ENCODE measurements at places on chromosomes 5 and 9.

- no peak for DNase-seq
These were observed 38.0 kb upstream of the XPA start for GRCh38 chr9:97735070-97735600.

GRCh38 chr5:7907612-7908011, 38.7 kb downstream of the MTRR start:
- no peak for DNase-seq

- DNase-seq, result no peak
These were observed 1730.6 kb downstream of the EFNA5 start for GRCh38 chr5:105940181-105940580.

- no peak for DNase-seq
These were observed 62.4 kb downstream of the SERINC5 start for GRCh38 chr5:80193401-80193800.

- DNase-seq, result no peak
These were observed 92.1 kb downstream of the TMEM167A start for GRCh38 chr5:82984786-82985735.

DNA sequence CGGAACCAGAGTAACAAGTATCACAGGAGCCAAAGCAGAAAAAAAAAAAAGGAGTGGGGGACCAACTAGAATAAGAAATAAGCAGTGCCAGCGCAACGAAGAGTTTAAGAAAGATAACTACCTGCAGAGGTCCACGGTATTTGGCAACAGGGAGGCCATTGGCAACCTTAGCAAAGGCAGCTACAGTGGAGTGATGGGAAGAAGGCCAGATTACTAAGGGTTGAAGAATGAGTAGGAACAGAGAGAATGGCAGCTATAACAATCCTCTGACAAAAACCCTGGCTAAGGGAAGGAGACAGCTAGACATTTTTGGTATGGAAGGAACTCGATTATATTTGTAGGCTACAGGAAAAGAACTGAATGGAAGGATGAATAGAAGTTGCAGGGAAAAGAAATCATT, 93.4 kb upstream of the DMAC1 start:
- no peak for DNase-seq

- DNase-seq, result no peak
These were observed 12.0 kb downstream of the SNX18 start for GRCh38 chr5:54529565-54529964.

DNA sequence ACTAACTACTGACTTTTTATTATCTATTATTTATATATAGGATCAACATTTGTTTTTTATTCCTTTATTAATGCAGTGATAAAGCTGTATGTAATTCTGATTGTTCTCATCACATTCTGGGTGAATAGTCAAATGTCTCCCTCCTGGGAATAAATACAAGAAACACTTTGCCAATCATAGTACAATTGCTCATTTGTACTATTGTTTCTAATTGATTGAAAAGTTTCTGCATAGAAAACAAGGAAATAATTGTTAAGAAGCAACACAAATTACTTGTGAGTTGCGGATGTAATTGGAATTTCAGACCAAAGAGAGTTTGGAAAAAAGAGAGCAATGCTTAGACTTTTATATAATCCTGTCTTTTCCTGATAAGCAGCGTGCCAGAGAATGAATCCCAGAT, 1013.9 kb downstream of the EFNA5 start:
- DNase-seq, result no peak

DNA sequence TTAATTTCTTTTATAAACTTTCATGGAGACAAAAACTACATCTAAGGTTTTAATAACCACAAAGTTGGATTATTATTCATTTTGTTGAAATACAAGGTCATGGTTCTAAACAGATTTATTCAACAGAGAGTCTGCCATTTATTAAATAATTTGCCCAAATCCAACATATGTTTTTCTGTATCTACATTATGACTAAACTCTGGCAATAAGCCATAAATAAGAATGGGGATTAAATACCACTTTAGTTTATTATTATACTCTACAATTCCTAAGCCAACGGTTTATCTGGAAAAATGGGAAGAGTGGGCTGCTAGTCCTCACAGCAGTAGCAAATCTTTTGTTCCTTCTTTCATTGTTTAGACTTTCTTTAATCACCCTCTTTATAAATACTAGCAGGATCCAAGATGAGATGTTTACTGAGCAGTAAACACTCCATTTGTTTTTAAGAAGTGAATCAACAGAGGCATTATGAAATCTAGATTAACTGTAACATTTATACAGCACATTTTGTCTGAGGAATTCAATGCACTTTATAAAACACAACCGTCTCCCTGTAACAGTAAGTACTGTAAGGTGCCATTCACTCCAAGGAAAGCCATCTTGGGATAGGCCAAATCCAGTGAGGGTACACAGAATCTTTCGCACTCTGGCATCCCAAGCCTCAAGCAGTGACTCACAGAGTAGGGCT, 89.7 kb downstream of the DROSHA start:
- DNase-seq, result no peak

DNA sequence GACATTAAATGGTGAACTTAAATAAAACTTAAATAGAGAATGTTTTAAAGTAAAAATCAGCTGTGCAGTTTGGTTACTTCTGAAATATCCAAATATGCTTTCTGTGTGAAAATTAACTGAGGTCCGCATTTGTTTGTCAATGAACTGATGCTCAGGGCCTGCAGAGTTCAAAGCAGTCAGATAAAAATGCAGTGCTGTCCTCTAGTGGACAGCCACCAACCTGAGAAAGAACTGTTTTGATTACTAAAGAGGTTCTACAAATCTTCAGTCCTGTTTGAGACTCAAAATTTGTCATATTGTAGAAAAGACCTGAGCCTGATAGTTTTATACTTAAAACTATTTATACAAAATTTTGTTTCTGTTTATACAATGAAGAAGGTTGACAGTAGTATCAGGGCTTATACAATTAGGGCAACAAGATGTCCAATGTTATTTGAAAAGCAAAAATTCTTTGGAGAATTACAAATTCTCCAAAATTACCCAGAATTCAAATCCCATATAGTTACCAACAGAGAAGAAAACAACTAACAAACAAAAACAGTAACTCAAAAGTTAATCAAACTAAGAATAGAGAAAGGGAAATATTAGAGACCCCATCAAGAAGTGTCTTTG, 232.3 kb upstream of the TBCA start:
- no peak for DNase-seq

- no peak for DNase-seq
These were observed 29.3 kb upstream of the STOM start for GRCh38 chr9:121399126-121399882.

DNA sequence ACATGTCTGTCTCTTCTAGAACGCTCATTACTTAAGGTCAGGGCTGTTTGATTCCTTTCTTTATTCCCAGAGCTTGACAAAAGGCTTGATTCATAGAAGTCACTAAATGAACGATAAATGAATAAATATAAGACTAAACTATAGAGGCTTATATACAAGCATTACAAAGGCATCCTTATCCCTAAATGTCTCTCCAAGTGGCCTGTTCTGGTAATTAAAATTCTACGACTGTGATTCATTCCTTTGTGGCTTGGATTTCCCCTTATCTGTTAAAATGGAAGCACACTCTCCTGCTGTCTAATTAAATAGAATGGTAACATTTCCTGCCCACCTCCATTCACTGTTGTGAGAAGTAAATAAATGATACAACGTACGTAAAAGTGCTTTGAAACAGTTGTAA, 49.5 kb downstream of the C7 start:
- no peak for DNase-seq

DNA sequence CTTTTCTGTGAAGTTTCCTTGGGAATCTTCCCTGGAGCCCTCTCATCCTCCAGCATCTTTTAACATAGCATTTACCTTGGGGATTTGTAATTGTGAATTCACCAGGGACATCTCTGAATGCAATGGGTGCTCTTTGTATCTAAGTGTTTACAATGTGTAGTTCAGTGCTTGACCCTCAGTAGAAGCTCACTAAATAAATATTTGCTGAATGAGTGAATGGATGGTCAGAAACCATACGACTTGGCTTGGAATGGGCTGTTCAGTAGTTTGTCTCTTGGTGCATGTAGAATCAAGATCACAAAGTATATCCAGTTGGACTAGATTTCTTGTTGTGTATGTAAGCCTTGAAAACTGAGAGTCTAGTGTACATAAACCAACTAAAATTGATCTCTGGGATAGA, 81.8 kb upstream of the MEF2C start:
- DNase-seq, result no peak

DNA sequence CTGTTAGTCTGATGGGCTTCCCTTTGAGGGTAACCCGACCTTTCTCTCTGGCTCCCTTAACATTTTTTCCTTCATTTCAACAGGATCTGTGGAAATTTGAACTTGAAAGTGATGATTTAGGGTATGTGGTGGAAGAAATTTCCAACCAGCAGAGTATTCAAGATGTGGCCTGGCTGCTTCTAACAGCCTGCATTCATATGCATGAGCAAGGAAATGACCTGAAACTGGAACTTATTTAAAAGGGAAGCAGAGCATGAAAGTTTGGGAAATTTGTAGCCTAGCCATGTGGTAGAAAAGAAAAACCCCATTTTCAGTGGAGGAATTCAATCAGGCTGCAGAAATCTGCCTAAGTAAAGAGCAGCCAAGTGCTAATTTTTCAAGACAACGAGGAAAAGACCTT, 41.7 kb downstream of the UNC13B start:
- no peak for DNase-seq

DNA sequence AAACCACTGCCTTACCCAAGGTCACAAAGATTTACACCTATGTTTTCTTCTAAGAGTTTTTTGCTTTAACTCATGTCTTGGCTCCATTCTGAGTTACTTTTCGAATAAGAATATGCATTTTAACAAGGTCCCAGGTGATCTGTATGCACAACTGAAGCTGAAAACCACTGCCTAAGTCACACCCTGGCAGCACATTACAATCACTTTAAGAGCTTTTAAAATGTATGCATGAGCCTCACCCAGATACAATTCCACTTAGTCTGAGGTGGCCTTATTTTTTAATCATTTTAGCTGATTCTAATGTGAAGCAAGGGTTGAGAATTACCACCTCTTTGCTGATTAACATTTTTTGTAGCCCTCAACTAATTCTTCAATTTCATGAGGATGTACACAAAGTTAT, 29.5 kb downstream of the IDNK start:
- no peak for DNase-seq

GRCh38 chr5:43643327-43643726, 40.3 kb downstream of the NNT start:
- no peak for DNase-seq

DNA sequence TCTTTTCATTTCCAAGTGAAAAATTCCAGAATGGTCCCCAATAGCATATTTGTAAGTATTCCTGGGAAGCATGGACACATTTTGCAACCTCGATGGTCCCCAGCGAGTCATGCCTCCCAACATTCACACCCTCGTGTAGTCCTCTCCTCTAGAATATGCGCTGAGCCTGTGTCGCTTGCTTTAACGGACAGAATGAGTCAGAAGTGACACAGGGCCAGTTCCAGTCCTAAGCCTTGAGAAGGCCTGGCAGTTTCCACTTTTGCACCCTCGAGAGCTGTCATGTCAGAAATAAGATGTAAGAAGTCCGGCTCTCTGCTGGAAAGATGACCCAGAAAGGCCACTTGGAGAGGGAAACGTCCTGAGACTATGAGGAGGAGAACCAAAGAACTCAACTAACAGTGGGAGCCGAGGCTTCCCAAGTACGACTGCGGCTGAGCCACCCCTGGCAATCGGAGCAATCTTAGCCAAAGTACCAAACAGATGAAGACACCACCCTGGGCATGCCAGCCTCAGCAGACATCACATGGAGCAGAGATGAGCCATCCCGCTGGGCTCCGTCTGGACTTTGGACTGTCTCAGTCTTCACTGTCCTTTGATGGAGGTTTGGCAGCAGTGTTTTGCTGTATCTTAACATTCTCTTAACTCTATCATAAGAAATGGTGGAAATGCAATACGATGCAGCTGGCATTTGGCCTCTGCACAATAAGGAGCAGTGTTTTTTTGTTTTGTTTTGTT, 42.6 kb upstream of the GFPT2 start:
- no peak for DNase-seq

Data from D721Med (cell line).